ENCODE measurements at places on chromosomes 2 and 18. TPM values are rescaled to one million over a fixed set of nuclear protein-coding genes. Genes with fewer than 3 reads are reported as not detected.

The CFC1 gene
- polyA plus RNA-seq: 6.3 TPM

The NYAP2 gene
- polyA plus RNA-seq: 0.21 TPM

The MAIP1 gene
- 24.4 TPM for polyA plus RNA-seq

The PROKR1 gene
- polyA plus RNA-seq: 0.04 TPM

- no peak for DNase-seq
Observed at GRCh38 chr2:79041032-79041448, 15.5 kb downstream of the REG3G start.

DNA sequence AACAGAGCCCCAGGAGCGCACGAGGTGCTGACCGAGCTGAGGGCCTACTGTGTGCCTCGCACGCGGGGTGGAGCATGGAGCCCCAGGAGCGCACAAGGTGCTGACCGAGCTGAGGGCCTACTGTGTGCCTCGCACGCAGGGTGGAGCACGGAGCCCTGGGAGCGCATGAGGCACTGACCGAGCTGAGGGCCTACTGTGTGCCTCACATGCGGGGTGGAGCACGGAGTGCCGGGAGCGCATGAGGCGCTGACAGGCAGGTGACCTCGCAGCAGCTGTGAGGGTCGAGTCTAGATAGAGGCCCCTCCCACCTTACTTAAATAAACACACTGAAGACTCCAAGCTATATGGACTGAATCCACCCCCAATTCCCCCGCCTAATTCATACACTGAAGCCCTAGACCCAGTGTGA is 60.3 kb downstream of the EIPR1 start:
- DNase-seq: no peak

GRCh38 chr2:40455661-40456060 is 3.8 kb upstream of the SLC8A1 start:
- DNase-seq: no peak

GRCh38 chr18:13218368-13218991 is at the start of gene LDLRAD4:
Gene LDLRAD4 (plus strand): TSS chr18:13218760.
- no peak for DNase-seq

- no peak for DNase-seq
Observed at GRCh38 chr2:101617188-101617587, 80.3 kb upstream of the MAP4K4 start.

DNA sequence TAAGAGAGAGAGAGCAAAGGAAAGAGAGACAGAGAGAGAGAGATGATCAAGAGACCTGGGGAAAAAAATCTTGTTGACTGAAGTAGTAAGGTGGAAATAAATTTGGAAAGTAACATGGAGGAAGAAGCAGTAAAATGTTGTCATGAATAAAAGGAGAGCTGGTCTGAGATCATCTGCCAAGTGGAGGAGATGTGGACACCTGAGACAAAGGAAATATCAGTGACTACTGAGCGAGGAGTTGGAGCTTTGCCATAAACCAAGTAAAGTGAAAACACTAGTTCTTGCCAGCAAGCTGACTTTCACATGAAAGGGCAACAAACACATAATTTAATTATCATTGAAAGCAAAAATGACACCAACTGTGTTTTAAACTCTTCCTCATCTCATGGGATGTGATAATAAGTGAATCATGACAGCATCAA is 49.0 kb upstream of the DSG1 start:
- DNase-seq: no peak

DNA sequence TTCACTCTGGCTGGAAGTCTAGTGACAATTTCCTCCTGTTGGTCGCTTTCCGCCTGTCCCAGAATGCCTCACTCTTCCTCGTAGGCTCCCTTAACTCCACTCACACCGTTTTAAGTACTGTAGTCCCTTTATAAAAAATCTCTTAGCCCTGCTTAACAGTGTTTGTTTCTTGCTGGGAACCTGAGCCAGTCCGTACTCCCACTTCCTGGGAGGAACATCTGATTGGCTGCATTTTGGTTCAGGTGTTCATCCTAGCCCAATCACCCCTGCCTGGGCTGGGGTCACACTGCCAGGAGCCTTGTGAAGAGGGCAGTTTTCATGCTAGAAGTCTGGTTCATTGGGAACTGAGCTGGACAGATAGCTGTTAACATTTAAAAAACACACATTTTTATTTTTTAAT is 25.6 kb upstream of the TOGARAM2 start:
- DNase-seq: no peak

DNA sequence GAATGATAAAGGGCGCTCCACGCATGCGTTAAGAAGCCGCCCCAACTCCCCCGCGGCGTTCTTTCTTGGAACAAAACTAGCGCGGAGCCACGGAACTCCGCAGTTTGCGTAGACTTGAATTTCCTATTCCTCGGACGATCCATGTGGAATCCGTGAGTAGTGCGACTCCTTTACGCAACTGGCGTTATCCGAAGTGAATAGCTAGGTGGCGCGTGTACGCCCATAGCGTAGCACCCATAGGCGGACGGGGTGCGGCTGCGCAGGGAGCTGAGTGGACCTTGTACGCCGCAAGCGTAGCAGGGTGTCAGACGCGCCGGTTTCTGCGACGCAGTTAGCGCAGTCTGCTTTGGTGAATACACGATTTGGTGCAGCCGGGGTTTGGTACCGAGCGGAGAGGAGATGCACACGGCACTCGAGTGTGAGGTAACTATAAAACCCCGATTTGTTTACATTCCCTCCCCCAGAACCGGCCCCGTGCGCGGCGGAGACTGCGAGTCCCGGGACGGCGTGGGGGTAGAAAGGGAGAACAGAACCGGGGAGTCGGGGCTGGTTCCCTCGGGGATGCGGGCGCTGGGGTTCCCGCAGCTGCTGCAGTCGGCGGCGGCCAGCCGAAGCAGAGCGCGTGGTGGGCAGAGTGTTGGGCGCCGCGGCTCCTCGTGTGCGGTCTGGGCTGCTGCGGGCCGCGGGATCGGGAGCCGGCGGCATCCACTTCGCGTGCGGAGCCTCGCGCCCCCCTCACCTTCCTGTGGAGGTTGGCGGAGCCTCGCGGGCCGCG is at the start of gene SLC39A10:
SLC39A10 (plus strand) TSS at position 368 of the 775 bp plus-strand sequence. CDS start 22,817 bp downstream, outside the sequence.
- peak; percentile 99 for DNase-seq

DNA sequence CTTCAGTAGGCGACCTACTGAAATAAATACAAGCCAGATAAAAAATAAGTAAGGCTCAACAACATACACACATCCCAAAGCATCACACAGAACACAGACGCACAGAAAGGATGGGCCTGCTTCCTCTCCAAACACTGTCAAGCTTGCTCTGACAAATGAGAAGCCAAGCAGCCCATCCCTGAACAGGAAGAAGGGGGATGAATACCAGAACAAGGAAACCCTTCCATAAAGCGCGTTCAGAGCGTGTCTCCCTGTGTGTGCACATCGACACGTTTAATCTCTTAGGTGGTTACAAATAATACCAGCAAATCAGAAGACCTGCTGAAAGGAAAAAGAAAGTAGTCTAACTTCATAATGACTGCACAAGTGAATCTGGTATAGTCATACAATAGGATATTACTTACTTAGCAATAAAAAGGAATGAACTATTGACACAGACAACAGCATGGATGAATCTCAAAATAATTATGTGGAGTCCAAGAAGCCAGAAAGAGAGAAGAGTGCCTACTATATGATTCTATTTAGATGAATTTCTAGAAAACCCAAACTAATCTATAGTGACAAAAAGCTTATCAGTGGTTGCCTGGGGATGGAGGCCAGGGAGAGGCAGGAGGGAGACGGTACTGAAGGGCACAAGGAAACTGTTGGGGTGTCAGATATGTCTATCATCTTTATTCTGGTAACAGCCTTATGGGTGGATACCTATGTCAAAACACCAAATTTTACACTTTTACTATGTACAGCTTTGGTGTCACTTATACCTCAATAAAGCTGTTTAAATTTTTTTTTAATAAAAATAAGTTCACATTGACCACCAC is 26.8 kb downstream of the MBOAT2 start:
- DNase-seq: no peak

All from left lung (tissue), 14 donors.